ENCODE measurements at places on chromosomes 2 and 18.
A peak's percentile ranks its signal among the peaks of the same experiment; 100 is the strongest.

DNA sequence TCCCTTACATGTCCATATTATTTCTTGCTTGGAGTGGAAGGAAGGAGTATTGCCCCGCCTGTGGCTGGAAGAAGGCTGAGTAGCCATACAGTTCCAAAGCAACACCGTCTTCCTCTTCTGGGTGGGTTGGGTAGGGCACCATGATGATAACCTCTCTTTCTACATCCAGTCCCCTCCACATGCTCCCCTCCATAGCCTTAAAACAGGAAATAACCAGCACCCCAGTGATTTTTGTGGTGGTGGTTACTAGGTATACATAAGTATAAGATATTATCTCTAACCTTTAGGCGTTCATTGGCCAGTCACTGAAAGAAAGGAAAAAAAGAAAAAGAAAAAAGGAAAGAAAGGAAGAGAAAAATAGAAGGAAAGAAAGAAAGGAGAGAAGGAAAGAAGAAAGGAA, 63.1 kb downstream of the CXCR4 start:
- DNase-seq = no peak

DNA sequence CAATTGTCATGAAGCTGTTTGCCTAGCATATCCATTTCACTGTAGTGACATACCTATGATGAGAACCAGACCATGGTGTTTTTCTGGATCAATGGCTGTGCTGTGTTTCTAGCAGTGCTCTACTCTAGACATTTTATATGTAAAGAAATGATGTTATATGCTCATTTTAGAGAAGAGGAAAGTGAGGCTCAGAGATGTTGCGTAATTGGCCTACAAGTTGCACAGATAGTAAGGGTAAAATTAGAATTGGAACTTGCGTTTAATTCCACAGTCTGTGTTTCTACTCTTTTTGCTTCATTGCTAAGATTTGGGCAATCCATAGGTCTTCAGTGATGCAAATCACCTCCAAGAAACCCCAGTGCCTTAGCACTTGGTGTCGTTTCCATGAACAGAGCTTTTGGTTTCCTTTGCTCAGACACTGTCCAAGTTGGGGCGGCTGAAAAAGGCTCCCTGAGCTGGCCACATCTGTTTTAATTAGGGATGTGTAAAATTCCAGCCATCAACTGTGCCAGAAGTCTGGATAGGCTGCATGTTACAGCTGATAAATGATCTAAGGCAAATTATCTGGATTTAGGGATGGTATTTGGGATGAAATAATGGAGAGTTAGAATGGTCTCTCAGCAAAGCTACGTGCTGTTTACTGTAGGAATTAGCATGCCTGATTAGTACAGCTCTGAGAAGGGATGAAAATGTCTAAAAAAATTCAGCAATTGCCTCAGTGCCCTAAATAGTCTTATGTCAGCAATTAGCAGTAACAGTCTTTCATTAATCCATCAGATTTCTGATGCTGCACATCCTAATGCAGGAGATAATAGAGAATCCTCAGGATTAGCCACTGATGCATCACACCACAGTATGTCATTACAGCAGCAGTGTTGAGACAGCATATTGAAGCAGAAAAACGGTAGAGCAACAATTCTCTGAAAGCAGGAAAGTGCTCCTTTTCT, 65.3 kb downstream of the PTPRM start:
- DNase-seq = no peak

DNA sequence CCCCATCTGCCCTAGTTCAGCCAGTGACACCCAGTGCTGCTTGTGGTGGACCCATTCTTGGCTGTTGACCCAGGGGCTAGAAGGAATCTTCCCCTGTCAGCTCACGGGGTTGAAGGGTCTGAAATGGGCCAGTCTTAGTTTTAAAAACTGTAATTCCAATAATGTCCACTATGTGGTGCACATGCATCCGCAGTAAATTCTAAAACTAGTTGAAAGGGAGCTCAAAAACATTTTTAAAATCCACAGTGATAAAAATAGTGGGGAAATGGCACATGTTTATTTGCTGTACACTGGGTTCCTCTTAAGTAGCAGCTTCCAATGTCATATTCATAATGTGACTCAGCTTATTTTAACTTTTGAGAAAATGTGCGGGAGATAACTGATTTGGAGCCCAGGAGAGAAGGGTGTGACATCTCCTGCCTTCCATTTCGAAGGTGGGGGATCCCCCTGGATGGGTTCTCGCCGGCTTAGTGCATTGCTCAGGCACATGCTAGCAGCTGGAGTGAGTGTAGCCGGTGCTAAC, 32.8 kb downstream of the GRHL1 start:
- peak; percentile 78 for DNase-seq

- no peak for DNase-seq
Measured at GRCh38 chr2:213017404-213017803, 134.0 kb downstream of the IKZF2 start.

- peak; percentile 49 for DNase-seq
Measured at GRCh38 chr2:225889452-225889851, 489.9 kb downstream of the NYAP2 start.

DNA sequence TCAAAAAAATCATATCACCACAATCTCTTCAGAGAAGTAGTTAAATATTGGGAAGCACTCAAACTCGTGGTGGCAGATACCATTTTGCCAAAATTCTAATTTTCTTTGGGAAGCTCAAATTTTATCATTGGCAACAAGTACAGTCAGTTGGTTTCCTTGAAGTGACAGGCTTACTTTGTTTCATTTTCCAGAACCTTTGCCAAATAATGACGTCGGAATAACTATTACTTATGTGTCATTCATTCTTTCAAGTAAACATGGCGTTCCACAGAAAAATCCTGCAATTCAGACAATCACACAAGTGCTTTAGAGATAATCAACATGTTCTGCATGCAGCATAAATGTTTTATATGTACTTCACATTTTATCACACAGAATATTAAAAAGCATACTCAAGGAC, 5.4 kb downstream of the TTLL4 start:
- DNase-seq = no peak

DNA sequence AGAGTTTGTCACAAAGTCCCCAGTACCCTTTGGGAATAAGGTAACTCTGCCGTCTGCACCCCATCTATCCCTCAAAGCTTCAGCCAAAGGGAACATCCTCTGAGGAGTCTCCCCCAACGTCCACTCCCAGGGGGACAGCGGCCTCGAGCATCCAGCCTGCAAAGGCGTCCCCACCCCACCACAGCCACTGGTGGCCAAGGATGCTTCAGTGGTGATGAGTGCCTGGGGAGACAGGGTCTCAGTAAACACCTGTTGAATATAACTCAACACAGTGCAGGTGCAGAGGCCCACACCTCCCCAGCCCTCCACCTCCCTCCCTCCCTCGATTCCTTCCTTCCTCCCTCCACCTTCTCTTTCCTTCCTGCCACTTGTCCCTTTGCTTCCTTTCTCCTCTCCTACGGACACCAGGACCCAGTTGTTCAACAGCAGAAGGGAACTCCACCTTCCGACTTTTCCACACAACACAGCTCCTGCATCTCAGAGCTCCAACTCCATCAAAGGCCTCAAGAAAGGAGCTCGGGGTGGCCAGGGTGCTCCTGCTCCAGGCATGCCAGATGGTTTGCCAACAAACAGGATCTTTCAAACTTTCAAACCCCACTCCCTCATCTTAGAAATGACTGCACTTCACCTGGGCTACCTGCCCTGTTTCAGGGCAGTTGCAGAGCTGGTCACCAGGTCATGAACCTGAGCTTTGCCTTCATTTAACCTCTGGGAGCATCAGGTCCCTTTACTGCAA, 87.8 kb upstream of the SNTG2 start:
- DNase-seq = no peak

- DNase-seq = no peak
Measured at GRCh38 chr2:189049709-189050164, 75.6 kb downstream of the COL3A1 start.

- peak; percentile 29 for DNase-seq
Measured at GRCh38 chr2:227415538-227416424, 28.0 kb upstream of the SCYGR1 start.

DNA sequence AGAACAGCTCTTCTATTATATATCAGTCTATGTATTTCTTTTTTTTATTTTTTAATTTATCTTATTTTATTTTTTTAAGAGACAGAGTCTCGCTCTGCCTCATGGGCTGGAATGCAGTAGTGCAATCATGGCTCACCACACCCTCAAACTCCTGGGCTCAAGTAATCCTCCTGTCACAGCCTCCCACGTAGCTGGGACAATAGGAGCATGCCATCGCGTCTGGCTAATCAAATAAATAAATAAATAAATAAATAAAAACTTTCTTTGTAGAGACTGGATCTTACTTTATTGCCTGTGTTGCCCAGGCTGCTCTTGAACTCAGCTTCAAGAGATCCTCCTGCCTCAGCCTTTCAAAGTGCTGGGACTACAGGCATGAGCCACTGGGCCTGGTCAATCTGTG, 117.0 kb downstream of the RBMS1 start:
- no peak for DNase-seq

GRCh38 chr2:62760555-62760954, 55.0 kb downstream of the EHBP1 start:
- DNase-seq = no peak

GRCh38 chr2:117674172-117674571, 140.3 kb upstream of the DDX18 start:
- no peak for DNase-seq

DNA sequence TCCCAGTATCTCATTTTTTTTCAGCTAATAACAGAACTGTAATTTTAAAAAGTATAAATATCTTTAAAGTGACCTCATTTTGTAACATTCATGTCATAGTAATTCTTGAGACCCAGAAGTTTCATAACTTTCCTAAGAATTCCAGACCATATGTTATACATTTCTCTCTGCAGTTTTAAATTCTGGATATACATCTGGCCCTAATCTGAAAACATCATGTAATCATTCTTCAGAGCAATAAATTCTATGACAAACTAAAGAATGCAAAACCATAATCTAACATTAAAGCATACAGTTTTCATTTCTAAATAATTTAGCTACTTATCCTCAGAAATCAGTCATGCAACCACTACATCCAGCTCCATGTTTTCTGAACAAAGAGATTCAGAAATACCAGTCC, 198.3 kb upstream of the SLC35G4 start:
- DNase-seq = no peak

DNA sequence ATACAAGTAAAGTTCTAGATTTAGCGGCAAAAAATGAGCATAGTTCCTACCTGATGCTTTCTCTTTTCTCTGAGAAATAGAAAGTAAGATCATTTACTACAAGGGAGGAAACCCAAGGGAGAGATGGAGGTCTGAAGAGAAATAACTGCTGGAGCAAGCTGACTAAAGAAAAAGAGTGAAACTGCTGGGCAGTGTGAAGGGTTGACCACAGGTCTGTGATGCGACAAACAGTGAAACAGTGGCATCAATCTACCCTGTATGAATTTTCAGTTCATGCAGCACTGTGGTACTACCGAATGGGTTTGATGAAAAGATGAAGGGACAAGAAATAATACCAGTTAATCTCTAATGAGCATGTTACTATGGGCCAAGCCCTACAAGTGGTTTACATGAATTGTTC, 52.2 kb downstream of the CUL3 start:
- DNase-seq = no peak

DNA sequence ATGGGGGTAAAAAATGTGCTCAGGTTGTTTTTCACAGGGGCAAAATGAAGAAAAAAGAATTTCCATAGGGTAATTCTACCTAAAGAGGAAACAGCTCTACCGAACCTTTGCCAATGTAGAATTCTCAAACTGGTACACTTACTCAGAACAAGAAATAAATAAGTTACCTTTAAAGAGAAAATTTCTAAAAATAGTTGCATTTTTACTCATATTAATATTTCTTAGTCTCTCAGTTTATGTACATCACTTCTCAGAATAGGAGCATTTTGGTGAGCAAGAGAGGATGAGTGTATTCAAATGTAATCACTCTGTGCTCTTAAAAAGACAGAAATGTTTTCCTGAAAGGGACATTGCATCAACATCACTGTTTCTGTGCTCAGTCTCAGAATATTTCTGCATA, 574.7 kb upstream of the SLC8A1 start:
- no peak for DNase-seq

DNA sequence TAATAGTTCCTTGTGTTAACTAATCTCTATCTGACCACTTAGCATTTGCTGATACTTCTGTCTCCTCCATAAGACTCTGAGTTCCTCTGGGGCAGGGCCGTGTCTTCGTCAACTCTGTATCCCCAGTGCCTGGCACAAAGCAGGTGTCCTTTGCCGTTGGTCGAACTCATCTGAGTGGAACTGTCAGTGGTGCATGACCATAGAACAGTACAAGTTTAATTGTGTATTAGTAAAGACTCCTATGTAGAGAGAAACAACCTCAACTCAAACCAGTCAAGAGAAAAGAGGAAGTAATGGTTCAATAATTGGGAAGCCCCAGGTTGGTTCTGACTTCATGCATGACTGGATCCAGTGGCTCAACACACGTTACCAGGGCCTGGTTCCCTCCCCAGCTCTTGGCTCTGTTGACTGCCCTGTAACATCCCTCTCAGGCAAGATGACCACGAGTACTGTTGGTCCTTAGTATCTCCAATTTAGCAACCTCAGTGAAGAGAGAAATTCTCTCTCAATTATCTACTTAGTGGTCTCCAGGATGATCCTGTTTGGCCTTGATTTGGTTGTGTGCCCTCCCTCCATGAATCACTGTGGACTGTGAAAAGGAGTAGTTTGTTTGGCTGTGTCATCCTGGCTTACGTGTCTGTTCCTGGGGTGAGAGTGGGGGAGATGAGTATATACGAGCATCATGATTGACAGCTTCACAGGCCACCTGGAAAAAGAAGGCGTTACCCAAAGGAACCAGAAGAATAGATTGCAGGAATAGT, 58.5 kb upstream of the MSH6 start:
- peak; percentile 94 for DNase-seq

DNA sequence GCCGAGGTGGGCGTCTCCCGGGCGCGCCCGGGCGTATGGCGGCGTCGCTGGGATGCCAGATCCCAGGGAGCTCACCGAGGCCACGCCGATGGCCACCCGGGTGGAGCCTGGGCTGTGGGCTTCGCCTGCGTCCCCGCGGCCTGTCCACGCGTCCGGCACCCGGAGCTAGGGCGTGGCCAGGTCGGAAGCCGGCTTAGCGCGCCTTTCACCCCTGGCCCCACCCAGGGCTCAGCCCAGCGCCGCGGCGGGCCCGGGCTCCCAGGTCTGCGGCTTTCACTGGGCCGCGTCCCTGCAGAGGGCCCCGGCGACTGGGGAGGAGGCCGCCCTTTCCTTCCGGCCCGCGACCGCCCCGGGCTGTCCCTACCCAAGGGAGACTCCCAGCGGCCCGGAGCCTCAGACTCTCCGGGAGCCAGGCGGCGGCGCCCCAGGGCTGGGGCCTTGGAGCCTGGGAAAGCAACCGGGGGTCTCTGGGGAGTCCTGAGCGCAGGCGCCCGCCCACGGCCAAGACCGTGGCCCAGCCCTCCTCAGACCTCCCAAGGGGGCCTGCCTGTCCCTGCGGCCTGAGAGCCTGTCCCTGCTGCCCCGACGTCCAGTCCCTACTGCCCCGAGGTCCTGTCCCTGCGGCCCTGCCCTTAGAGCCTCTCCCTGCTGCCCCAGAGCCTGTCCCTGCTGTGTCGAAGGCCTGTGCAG, 36.3 kb upstream of the ITM2C start:
- no peak for DNase-seq

GRCh38 chr18:55244546-55244945, 285.3 kb upstream of the CCDC68 start:
- DNase-seq = no peak

- peak; percentile 78 for DNase-seq
Measured at GRCh38 chr2:222448748-222449181, 24.4 kb downstream of the SGPP2 start.

GRCh38 chr2:45275242-45275805, 266.1 kb upstream of the SIX2 start:
- DNase-seq = no peak

- DNase-seq = no peak
Measured at GRCh38 chr2:112767693-112768330, 3.4 kb upstream of the CKAP2L start.
